Brain microvascular endothelial cell (primary cell): ENCODE measurements at places on chromosomes 13 and 19.

DNA sequence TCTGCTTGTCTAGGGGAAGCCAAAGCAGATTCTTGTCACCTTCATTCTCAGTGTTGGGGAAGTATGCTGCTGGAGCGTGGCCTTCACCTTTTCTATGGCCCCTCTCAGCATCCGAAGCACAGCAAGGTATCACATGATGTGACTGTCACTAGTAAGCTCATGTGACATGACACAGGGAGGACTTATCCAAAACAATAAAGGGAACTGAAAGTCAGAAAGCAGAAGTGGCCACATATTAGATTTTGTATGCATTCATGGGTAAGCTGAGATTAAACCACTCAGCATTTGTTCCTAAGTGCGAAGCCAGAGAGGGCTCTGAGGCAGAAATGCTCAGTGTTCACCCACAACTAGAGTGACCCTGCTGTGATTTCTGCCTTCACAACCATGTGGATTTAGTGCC lies 72.8 kb upstream of the PCDH8 start:
- DNase-seq = no peak

DNA sequence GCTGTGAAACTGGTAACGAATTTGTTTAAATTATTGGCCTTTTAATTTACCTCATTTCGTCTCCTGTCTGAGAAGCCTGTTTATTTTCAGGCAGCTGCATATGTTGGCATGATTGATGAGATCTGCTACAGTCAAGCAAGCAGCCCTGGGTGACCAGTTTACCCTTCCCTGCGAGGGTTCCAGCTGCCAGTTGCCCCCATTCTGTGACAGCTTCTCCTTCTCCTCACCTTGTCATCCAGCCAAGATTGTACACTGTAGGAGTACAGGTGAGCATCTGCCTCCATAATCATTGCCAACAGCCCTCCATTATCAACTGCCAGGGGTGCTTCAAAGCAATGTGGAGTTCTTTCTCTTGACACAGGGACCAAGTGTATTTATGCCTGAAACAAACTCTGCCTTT lies 1979.9 kb upstream of the PRR20A start:
- DNase-seq = no peak

DNA sequence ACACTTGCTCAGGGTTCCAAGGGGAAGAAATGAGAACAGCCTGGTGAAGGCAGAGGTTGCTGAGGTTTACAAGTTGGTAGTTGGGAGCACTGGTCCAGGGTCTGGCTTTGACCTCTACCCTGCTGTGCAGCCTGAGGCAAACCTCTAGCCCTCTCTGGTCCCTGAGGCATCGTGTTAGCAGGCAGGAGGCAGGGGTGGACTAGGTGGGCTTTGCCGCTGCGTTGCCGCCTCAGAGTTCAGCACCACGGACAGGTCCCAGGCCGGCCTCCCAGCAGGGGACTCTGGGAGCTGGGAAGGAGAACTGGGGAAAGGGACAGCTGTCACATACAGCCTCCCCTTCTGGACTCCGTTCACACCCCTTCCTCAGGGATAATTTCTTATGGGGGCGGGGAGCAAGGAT lies 3.1 kb downstream of the NCAN start:
- no peak for DNase-seq

DNA sequence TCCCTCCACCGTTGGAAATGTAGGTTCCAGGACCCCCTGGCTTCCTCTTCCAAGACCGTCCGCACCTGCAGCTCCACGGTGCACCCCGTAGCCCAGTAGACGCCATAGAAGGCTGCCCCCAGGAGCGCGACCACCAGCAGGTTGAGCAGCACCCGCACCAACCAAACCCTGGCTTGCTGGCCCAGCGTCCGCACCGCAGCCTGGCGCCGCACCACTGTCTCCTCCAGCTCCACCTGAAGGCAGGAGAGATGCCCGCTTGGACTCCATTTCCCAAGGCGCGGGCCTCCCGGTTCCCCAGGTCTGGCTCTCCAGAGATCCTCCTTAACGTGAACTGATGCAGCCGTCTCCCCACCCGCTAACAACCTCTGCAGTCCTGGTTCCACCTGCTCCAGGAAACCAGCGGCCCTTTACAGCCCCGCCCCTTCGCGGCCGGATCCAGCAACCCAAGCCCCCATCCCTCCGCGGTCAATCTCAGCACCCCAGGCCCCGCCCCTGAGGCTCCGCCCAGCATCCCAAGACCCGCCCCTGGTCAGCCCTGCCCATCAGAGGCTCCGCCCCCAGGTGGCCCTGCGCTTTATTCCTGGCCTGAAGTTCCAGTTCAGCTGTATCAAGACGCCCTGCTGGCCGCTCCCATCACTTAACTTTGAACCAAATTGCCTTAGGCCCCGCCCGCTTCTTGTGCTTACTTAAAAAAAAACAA lies 5.0 kb upstream of the LENG1 start:
- no peak for DNase-seq

GRCh38 chr13:77430377-77430951 lies 103.6 kb upstream of the MYCBP2 start:
- DNase-seq = no peak

- DNase-seq = no peak
These were observed 12.5 kb downstream of the PBX4 start for GRCh38 chr19:19606021-19606420.

DNA sequence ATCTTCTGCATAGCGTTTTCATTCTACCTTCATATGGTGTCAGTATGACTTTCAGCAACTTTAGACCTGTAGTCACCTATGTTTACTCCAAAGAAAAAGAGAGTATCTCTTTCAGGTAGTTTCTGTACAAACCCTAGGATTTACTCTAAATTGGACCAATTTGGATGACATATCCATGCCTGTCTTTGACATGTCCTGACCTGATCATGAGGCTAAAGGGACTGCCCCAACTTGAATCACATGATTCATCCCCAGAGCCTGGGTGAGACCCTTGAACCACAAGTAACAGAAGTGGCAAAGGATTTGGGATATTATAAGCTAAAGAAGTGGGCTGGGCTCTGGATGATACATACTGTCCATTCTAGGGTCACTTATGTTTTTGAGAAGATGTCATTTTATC lies 124.5 kb upstream of the CSNK1A1L start:
- no peak for DNase-seq

- DNase-seq = peak; percentile 35
These were observed 794.3 kb downstream of the LIG4 start for GRCh38 chr13:107421028-107421427.

- DNase-seq = peak; percentile 61
These were observed 299.0 kb downstream of the ITGBL1 start for GRCh38 chr13:101751488-101751887.

DNA sequence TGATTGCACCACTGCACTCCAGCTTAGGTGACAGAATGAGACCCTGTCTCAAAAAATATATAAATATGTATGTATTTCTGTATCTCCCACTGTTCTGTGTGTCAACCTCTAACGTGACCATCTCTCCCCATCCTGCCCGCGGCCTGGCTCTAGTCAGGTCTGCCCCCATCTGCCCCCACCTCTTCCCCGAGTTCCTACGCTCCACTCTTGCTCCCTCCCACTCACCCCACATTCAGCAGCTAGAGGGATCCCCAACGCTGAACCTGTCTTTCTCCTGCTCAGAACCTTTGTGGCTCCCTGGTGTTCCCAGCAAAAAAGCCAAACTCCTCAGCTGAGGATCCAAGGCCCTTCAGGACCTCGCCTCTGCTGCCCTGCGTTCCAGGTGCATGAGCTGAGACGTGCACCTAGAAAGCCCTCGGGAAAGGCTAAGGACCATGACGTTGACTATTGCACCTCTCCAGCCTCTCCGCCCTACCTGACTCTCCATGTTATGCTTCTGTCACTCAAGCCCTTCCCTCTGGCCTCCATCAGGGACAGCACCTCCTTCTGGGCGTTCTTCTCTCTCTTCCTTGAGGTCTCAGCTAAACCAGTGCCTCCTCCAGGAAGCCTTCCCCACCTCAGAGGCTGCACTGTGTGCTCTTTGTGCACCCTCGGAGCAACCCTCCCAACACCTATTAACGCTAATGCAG lies 18.1 kb downstream of the AKT2 start:
- no peak for DNase-seq

- no peak for DNase-seq
These were observed 1.7 kb downstream of the ITM2B start for GRCh38 chr13:48234566-48235340.

DNA sequence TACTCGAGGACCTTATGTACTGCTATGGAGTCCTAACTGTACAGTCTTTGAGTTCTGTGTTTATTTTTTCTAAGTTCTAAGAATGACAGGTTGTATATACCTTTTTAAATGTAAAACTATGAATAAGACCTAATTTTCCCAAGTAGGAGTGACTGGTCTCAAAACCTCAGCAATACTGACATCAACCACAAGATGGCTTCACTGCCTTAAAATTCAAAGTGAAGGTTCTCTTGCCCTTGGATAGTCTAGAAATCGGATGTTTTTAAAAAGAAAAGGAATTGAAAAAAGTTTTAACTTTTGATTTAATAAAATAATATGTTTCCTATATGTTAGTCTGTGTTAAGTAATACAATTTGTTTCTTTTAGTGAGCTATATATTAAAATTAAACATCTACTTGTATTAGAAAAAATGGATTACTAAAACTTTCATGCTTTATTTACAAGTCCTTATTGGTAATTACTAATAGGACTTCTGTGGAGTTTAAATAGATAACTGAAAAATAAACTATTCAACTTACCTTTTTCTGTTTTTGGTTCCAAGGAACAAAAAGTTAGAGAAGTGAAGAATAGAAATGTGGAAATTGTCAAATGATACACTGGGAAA lies 52.0 kb downstream of the TDRD3 start:
- DNase-seq = peak; percentile 61

GRCh38 chr13:107993239-107993949 lies 221.9 kb downstream of the LIG4 start:
- no peak for DNase-seq

DNA sequence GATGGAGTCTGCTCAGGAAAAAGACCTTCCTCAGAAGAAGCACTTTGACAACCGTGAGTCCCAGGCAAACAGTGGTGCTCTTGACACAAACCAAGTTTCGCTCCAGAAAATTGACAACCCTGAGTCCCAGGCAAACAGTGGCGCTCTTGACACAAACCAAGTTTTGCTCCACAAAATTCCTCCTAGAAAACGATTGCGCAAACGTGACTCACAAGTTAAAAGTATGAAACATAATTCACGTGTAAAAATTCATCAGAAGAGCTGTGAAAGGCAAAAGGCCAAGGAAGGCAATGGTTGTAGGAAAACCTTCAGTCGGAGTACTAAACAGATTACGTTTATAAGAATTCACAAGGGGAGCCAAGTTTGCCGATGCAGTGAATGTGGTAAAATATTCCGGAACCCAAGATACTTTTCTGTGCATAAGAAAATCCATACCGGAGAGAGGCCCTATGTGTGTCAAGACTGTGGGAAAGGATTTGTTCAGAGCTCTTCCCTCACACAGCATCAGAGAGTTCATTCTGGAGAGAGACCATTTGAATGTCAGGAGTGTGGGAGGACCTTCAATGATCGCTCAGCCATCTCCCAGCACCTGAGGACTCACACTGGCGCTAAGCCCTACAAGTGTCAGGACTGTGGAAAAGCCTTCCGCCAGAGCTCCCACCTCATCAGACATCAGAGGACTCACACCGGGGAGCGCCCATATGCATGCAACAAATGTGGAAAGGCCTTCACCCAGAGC lies 16.2 kb upstream of the ZNF544 start:
- no peak for DNase-seq

- no peak for DNase-seq
These were observed at the start of gene ARHGEF1 for GRCh38 chr19:41882568-41883462. TSS of gene ARHGEF1 (plus strand) at chr19:41883184. CDS start at chr19:41888083, 4,899 bp downstream.

DNA sequence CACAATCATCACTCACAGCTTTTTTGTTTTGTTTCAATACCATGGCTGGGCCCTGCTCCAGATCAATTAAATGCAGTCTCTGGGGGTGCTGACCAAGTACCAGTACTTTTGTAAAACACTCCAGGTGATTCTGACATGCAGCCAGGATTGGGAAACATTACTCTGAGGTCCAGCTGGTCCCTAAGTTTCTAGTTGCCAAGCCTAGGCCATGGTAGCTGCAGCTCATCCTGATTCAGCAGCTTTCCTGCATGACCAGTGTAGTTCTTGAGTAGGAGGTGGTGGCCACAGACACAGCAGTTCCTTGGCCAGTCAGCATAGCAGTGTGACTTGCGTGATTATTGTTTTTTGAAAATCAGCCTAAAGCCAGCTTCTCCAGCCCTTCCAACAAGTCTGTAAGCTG lies 859.1 kb downstream of the DIAPH3 start:
- no peak for DNase-seq

DNA sequence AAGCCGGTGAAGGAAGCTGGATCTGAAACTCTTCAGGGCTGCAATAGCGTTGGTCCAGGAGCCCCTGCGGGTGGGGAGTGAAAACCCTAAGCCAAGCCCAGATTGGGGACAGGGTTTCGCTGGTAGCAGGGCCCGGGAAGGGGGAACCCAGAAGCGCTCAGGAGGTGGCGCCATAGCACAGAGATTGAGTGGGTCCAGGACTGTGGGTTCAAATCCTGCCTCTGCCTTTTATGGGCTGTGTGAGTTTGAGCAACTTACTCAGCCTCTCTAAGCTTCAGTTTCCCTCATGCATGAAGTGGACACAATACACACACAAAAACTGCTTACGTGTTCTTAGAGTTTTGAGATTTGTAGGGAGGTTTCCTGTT lies 8.3 kb upstream of the SYCN start:
- peak; percentile 12 for DNase-seq

DNA sequence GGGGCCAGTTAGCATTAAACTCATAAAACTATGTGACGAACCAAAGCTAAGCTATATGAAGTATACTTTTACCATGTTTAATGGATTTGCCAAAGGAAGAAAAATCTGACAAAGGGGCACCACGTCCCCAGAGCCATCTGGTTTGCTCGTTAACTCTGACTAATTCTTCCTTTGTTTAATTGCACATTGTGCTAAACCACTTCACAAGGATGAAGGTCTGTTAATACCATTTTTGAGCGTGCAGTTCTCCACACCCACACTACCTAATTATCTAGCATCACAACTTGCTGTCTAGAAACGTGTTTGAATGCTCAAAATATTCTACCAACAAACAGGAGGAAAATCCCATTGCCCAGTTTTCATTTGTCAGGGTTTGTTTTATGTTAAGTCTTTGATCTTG lies 74.8 kb downstream of the COL4A1 start:
- DNase-seq = no peak

- DNase-seq = peak; percentile 50
These were observed 659 bp downstream of the NFKBID start for GRCh38 chr19:35899547-35900214.

DNA sequence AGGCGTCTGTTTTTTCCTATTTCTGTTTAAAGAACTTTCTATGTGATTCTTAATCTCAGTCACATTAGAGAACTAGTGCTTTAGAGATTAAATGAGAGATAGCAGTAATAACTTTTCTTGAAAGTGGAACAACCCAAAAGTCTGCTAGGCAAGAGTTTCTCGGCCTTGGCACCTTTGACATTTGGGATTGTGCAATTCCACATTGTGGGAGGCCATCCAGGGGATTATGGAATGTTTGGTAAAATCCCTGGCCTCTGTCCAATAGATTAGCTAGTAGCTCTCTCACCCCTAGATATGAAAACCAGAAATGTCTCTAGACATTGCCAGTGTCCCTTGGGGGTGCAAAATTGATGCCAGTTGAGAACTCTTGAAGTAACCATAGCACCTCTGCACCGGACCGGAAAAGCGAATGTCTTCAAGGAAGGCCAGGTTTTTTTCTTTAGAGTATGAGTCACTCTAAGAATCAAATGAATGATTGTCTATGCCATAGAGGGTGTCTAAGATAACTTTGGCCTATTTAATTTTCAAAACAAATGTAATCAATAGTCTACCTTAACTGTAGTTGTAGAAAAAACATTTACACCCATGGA lies 45.0 kb upstream of the IL17D start:
- DNase-seq = no peak

GRCh38 chr13:39091586-39091985 lies 53.3 kb downstream of the NHLRC3 start:
- no peak for DNase-seq
